ENCODE measurements at places on chromosomes 1 and 21.

DNA sequence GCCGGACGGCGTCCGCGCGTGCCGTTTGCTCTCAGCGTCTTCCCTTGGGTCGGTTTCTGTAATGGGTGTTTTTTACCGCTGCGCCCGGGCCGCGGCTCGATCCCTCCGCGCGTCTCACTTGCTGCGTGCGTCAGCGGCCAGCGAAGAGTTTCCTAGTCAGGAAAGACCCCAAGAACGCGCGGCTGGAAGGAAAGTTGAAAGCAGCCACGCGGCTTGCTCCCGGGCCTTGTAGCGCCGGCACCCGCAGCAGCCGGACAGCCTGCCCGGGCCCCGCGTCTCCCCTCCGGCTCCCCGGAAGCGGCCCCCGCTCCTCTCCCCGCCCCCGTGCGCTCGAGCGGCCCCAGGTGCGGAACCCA is 159.8 kb downstream of the RUNX1 start:
- peak; percentile 56 for DNase-seq

DNA sequence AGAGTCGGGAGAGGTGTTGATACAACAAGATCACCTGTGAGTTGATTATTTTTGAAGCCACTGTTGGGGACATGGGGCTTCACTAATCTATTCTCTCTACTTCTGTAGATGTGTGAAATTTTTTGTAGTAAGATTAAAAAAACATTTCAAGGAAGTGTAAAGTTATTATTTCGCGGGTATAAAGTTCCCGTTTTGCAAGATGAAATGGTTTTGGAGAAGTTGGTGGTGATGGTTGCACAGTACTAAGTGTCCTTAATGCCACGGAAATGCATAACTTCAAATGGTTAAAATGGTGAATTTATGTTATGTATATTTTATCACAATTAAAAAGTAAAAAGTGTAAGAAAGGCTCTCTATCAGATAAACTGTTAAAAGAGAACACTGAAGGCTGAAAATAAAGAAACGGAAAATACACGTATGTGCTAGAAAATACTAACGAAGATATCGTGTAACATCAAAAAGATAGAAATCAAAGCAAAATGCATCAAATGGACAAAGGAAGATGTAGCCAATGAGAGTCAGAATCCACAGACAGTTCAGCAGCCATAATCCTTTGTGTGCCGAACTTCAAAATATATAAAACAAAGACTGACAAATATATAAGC is 2.9 kb upstream of the ITGB2 start:
- no peak for DNase-seq

DNA sequence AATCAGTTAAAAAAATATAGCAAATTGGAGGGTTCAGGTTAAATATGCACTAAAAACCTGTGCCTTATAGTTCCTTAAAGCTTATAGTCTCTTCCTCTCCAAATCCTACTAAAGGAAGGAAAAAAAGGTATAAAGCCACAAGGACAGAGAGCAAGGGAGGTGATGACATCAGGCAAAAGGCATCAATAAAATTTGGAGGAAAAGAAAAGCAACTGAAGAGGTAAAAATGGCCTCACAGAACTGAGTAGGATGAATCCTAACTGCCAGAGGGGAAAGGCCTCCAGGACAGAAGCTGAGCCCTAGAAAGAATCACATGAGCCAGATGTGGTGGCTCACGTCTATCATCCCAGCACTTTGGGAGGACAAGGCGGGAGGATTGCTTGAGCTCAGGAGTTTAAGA is 8.1 kb downstream of the CCSAP start:
- DNase-seq: no peak

DNA sequence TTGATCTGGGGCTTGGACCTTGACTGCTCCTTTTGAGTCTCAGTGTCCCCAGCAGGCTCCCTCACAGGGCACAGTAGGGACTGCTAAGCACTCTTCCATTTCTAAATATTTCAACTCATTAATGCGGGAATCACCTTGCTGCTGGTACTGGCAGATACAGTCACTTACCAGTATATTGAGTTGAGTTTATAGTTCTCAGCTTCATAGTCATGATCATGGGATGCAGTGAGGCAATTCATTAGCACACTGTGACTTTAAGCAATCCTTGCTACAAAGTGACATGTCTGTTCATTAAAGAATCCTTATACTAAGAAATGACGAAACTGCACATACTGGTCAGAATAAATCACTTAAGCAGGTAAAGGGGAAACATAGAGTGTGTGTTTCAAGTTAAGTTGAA is 240.8 kb downstream of the SPATA17 start:
- no peak for DNase-seq

DNA sequence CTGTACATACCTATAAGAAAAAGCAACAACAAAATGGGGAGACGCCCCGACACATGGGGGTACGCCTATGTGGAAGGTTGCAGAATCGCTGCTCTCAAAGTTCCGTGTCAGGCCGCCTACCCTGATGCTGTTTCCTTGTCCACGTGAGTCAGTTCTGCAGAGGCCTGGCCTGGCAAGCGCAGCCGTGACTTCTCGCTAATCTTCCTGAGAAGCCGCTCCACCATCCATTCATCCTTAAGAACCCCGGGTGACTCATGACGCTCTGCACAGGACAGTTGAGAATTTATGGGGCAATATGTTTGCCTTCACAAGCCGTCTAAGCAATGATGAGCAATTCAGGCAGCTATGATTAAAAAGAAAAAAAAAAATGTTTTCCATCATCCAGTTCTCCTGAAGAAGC is 122.3 kb upstream of the TMPRSS2 start:
- no peak for DNase-seq

DNA sequence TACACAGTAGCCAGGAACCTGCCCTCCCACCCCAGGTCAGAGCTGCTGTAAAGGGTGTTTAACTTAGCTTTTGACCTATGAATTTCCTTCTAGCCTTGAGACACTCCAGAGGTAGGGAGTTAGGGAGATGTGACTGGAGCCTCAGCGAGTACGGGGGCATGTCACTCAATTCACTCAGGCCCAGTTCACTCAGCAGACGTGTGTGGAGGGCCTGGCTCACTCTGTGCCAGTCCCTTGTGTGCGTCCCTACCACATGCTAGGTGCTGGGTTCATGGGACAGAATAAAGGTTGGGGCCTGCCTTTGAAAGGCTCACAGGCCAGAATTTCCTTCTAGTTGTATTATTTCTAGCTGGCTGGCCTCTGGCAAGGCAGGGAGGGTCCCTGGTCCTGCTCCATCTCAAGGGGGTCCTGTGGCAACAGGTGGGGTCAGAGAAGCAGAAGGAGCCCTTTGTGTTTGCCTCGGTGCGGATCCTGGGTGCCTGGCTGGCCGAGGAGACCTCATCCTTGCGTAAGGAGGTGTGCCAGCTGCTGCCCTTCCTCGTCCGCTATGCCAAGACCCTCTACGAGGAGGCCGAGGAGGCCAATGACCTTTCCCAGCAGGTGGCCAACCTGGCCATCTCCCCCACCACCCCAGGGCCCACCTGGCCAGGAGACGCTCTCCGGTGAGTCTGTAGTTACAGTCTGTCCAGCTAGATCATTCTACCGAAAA is 4.5 kb downstream of the NCDN start:
- DNase-seq: no peak

DNA sequence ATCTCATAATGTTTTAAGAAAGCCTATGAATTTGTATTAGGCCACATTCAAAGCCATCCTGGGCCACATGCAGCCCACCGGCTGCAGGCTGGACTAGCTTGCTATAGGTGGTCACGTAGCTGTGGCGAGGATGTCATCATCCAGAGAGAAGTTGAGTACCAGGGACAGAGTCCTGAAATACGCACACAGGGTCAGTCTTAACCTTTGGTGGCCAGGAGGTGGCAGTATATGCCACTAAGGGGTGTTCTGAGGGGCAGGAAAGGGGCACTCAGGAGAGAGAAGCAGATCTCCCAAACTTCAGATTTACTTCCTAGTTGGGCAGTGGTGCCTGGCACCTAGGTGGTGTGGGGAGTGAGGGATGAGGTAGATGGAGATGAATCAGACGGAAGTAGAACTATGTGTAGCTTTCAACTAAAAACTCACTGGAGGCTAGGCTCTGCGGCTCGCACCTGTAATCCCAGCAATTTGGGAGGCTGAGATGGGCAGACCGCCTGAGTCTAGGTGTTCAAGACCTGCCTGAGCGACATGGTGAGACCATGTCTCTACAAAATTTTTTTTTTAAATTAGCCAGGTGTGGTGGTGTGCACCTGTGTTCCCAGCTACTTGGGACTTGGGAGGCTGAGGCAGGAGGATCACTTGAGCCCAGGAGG is 16.3 kb upstream of the CDK18 start:
- DNase-seq: peak; percentile 26

GRCh38 chr1:99173900-99174299 is 90.4 kb upstream of the PLPPR4 start:
- no peak for DNase-seq

GRCh38 chr1:117564227-117565075 is 41.4 kb upstream of the TENT5C start:
- no peak for DNase-seq

DNA sequence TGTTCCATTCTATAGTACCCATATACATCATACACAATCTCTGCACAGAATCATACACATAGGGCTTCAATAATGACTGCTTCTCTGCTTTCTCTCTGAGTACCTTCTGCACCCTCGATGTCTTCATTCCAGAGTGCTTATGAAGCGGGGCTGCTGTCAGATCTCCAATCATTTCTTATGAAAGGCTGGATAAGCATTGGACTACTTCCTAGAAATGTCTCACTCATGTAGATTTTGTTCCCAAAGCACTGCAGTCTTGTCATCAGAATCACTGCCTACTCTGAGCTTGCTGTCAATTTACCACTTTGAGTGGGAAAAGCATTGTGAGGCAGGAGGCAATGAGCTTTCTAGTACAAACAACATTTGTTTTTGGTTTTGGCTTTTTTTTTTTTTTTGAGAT is 179.0 kb downstream of the SLC35F3 start:
- DNase-seq: no peak

- DNase-seq: no peak
These were observed 11.1 kb downstream of the ATP6V1G3 start for GRCh38 chr1:198529414-198529813.

DNA sequence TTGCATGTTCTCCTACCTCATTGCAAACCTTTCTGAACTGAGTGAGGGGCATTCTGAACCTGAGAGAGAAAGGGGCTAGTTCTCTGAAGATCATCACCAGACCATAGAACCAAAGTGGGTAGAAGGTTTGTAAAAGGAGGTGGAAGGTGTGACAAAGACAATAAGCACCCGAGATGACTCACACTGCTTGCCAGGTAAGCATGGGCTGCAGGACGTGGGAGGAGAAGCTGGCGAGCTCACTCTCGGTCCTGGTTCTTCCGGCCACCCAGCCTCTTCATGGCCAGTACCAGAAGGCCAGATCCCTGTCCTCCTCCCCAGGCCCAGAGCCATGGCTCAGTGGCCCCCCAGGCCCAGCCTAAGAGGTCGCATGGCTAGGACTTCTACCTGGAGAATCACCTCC is 128.3 kb downstream of the TMEM53 start:
- no peak for DNase-seq

GRCh38 chr1:52424813-52425212 is 20.4 kb downstream of the PRPF38A start:
- no peak for DNase-seq

DNA sequence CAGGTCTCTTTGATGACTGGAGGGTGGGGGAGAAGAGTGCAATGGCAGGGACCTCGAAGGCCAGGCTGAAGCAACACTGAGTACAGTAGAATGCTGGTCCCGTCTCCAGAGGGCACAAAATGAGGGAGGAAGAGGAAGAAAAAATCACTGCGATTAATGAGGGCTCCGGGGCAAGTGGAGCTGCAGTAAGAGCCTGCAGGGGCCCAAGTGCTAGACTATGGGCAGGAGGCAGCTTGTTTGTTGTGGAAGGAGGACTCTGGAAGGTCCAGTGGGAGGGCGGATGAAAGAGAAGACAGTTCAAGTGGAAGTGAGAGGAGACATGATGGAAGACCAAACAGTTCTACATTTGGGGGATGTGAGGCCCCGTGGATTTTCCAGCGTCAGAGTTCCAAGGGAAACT is 17.4 kb downstream of the TMCC2 start:
- no peak for DNase-seq

DNA sequence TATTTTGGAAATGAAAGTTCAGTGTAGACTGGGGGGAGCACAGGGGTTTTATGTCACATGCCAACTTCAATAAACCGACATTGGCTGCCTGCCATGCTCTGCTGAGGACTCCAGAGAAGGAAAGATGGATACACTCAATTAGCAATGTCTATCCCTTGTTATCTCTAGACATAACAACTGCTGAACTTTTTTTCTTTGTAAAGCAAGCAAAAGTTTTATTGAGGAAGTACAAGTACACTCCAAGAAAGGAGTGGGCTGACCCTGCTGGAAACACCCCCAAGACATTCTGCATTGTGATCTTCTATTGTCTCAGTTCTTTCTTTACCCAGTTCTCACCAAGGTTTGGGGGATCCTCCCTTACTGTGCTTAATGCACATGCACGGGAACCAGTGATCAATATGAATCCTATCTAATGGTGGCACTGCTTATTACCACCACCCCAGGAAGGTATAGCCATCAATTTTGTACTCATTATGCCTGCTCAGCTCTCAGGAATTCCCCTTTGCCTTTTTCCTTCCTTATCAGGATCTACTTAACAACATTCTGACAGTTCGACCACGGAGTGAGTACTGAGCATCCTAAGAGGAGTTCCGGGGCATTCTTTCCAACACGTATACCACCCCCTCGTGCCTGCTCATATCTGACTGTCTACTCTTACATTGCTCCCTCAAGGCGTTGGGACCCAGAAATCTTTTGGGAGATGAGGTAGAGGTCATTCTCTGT is 28.7 kb downstream of the SYNJ1 start:
- DNase-seq: no peak

DNA sequence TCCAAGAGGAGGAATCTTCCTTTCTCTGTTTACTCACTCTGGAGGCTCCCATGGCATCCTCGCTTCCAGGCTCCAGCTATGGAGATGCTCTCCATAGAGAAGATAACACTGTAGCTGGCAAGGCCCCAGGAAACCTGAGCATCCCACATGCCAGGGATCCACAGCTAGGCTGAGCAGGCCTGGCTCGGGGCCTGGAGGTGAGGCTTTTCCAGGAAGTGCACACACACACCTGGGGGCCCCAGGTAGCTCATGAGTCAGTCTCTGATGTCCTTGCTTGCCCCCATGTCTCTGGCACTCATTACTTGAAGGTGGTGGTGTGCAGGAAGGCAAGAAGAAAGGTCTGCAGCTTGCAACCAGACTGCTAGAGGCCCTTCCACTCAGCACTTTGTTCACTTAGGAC is 5.5 kb upstream of the LCE5A start:
- DNase-seq: no peak

DNA sequence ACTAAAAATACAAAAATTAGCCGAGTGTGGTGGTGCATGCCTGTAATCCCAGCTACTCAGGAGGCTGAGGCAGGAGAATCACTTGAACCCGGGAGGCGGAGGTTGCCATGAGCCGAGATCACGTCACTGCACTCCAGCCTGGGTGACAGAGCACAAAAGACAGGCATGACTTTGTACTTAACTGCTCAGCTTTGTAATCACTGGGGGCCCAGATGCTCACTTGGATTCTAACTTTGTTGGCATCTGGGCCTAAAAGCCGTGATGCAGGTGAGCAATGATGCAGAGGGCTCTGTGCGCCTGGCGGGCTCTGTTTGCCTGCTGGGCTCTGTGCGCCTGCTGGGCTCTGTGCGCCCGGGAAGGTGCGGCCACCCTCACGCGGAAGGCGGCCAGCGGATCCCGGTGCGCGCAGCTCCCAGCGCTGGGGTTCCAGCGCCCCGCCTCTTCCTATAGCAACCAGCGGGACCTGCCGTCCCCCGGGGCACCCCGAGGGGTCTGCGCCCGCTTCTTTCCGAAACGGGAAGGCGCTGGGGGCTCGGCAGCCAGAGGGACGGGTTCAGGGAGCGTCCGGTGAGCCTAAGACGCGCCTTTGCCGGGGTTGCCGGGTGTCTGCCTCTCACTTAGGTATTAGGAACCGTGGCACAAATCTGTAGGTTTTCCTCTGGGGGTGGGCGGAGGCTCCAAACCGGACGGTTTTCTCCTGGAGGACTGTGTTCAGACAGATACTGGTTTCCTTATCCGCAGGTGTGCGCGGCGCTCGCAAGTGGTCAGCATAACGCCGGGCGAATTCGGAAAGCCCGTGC is 31.7 kb downstream of the PRMT2 start:
- no peak for DNase-seq

Measured in activated T-cell treated with anti-CD3 and anti-CD28 coated beads for 4 hours (primary cell).